A549 treated with Mapracorat at 1 μM for 4 hours (cell line): ENCODE measurements at places on chromosomes 2 and 18. TPM values are rescaled to one million over a fixed set of nuclear protein-coding genes. Genes with fewer than 3 reads are reported as not detected.

Gene CHRNG
- total RNA-seq = not detected in 5 replicates

Gene GAL3ST2
- total RNA-seq = 0.15 to 0.42 TPM (median 0.25 TPM) in 5 replicates

Gene USP14
- 60.5 to 69.9 TPM (median 65.1 TPM) in 5 replicates for total RNA-seq

Gene ALK
- not detected in 5 replicates for total RNA-seq

Gene AGPS
- total RNA-seq = 31.1 to 44.7 TPM (median 37.1 TPM) in 5 replicates

Gene LRRTM1
- not detected in 5 replicates for total RNA-seq

Gene STARD6
- total RNA-seq = not detected in 5 replicates
